Spinal cord (tissue), 10 donors: ENCODE measurements at places on chromosomes 7 and 10. TPM values are rescaled to one million over a fixed set of nuclear protein-coding genes. Genes with fewer than 3 reads are reported as not detected.

- no peak for DNase-seq
Measured at GRCh38 chr10:110972231-110973134, 53.1 kb downstream of the SHOC2 start.

DNA sequence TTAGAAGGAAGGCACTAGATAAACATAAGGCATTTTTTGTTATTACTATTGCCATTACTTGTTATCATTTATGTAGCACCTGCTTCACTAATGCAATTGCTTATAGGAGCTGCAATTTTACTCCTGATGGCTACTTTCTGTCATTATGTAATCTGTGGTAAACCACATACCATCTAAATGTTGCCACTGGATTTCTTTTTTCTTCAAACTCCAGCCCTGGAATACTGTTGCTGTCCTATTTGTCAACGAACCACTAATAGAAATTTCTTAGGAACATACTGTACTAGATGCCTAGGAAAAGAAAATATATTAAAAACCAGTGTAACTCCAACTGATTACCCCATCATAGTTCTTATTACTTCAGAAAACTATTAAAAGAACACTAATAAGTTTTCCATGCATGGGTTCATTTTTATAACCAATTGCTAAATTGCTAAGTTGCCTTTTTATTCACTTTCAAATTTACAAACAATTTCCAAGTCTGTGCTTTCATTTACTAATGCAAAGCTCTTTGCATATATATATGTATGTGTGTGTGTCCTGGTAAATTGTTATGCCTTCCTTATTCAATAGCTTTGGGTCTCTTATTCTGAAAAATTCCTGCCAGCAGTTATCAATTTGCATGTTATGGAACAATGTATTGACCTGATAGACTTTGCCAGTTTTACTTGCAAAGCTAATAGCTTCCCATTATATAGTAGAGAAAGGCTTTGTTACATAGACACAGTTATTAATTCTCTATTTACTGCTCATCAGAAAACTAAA is 287.4 kb downstream of the EXOC4 start:
- DNase-seq: no peak

Gene OR9A2
- polyA plus RNA-seq: not detected

- no peak for DNase-seq
Measured at GRCh38 chr7:69962186-69963065, 364.2 kb downstream of the AUTS2 start.

- no peak for DNase-seq
Measured at GRCh38 chr7:7491044-7491443, 44.6 kb downstream of the COL28A1 start.

DNA sequence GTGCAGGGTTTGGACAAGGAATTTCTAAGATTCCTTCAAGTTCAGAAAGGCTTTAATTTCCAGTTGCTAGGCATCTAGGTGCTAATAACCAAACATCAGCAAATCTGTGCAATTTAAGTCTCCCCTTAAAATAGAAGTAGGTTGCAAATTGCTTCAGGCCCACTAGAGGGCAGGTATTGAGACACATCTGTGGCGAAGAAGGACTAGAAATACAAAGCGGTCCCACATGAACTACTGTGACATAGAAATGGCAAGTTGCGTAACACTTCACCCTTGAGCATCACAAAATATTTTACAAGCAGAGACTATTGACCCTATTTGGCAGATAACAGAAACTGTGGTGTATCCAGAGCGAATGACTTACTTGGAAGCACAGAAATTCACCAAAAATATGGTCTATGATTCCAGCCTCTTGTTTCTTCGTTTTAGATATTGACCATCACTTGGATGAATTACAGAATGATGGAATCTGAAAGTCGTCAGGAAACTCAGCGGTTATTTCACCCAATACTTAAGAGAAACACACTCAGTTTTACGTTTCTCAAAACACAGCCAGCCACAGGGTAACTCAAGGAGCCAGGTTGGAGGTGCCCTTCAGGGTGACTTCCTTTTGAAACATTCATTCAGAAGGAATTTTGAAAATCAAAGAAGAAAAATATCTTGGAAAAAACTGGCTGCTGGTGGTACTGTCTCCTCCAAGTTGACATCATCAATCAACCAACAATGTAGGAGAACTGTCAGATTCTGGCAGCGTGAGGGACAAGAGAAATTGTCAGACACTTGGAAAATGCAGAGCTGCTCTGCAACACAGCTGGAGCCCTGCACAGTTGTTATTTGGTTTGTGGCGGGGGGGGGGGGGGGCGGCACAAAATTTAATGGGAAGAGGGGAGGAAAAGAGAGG is 256.3 kb upstream of the MINDY3 start:
- DNase-seq: peak; percentile 17

- no peak for DNase-seq
Measured at GRCh38 chr7:127822822-127823508, 171.0 kb downstream of the SND1 start.

GRCh38 chr10:20768843-20769242 is 128.3 kb downstream of the NEBL start:
- peak; percentile 89 for DNase-seq

Gene DPYSL4
- polyA plus RNA-seq: 97.6 TPM

DNA sequence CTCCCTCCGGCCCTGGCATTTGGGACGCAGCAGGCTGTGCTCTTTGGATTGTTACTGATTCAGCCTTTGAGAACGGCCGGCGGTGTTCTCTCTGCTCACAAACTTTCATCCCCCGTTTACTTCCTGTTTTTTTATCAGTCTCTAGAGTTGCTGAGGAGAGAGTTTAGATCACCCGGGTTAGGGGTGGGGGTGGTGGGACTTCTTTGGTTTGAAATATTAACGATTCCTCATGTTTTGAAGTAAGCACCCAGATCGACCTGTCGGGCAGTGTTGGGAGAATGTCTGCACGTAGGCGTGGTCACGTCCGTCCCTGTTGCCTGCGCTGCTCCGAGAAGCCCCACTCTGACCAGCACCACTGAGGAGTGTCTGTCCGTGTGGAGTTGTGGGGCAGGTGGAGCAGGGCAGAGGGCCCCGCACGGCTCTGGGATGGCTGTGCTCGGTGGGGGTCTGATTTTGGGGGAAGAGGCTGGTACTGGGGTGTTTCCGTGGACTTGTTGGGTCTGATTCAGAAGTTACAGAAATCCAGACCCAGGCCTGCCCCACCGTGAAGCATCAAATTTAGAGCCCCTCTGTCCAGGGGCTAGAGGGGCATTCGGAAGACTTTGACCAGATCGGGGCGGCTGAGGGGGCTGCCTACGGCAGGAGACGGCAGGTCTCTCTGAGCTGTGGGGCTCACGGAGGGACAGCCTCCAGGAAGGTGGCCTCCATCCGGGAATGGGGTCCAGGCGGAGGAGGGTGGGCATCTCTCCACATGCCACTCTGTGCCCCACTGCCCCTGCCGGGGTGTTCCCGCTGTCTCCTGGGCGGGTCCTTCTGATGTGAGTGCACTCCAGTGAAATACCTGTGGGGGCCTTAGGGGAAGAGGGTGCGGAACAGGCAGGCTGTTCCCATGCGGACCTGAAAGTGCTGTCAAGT is 7.4 kb downstream of the INPP5A start:
- DNase-seq: no peak

Gene IFIT3
- polyA plus RNA-seq: 8.6 TPM

DNA sequence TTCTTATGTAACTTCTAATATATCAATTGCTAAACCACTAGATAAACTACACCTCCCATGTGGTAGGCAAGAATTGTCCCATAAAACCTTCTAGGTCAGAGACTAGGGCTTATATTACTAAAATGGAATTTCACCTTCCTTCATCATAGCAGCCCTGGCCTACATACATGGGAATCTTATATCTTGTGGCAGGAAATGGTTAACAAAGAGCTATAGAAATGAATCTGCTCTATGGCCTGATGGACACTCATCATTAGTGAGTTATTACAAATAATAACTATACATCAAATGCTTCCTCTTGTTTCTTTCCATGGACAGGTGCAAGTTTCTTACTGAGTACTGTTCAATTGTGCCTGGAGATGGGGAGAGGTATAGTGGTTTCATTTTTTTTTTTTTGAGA is 62.3 kb upstream of the PDLIM1 start:
- no peak for DNase-seq

GRCh38 chr7:120588416-120588815 is 269.5 kb downstream of the TSPAN12 start:
- DNase-seq: no peak

Gene PAX4
- not detected for polyA plus RNA-seq

DNA sequence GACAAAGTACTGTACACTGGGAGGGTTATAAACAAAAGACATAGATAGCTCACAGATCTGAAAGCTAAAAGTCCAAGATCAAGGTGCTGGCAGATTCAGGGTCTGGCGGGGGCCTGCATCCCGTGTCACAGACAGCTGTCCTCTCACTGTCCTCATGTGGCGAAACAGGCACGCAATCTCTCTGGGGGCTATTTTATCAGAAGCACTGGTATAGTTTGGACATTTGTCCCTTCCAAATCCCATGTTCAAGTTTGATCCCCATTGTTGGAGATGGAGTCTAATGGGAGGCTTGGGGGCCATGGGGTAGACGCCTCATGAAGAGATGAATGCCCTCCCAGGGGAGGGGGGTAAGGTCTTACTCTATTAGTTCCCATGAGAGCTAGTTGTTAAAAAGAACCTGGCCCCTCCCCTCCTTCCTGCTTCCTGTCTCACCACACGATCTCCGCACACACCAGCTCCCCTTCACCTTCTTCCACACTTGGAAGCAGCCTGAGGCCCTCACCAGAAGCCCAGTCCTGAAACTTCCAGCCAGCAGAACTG is 72.5 kb upstream of the UCN3 start:
- DNase-seq: no peak

GRCh38 chr7:34687529-34687928 is 29.5 kb downstream of the NPSR1 start:
- DNase-seq: no peak

DNA sequence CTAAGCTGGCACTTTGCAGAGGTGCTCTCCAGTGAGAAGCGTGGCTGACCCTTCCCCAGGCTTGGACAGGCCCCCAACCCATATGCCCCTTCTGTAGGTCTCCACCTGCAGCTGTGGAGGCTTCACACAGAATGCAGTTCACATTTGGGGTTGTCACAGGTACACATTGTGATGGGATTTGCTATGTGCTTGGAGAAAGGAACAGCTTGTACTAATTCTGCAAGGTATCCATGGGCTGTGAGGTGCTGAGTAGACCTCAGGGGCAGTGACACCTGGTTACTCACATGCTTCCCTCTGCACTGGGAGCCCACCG is 188.9 kb downstream of the CXCL12 start:
- DNase-seq: no peak
